ENCODE measurements at places on chromosomes 2 and 18. TPM values are rescaled to one million over a fixed set of nuclear protein-coding genes. Genes with fewer than 3 reads are reported as not detected.

- peak; percentile 39 for DNase-seq
Observed at GRCh38 chr18:76528477-76529432, 33.7 kb upstream of the ZNF516 start.

Gene CHRNA1
- 3.7 TPM for total RNA-seq

Gene SERTAD2
- total RNA-seq, result 42.2 TPM

DNA sequence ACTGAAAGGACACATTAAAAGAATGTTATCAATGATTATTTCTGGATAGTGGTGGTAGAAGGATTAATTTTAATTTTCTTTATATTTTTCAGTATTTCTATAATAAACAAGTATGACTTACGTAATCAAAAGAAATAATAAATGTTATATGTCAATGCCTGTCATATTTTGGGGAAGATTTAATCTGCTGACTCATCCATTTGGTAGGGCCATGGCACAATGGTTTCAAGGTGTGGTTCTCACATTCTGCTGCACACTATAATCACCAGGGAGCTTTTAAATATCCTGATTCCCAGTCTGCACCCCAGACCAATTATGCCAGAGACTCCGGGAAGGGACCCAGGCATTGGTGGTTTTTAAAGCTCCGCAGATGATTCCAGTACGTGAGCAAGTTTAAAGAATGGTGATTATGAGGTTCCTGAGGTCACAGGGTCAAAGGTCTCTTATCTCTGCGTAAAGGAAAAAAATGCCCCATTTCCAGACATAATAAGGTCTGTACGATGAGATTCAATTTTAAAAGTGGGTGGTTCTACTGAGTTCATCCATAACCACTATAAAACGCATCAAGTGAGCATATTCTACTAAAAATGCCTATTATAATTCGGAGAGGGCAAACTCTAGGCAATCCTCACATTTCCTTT, 27.2 kb downstream of the WIPF1 start:
- DNase-seq, result no peak

All from astrocyte (in vitro differentiated cells and primary cell).